ENCODE measurements at places on chromosomes 5 and 9.
A peak's percentile ranks its signal among the peaks of the same experiment; 100 is the strongest.

DNA sequence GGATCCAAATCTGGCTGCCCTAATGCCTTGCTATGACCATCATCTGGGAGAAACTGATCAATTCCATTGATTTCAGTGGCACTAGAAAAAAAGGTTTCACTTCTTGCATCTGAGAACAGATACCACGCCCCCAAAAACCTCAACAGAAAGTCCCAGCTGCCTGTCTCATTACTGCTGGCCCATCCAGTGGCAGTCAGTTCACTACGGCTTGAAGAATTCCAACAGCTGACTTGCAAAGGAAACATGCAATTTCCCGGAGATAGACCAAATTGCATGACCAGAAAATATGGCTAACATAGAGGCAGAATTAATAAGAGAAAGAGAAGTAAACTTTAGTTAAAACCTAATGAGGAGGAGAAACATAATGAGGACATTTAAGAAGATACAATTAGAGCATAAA, 48.6 kb downstream of the UGCG start:
- peak; percentile 69 for ATAC-seq

- ATAC-seq: peak; percentile 27
Measured at GRCh38 chr5:132830436-132831094, at the start of gene SHROOM1. TSS of gene SHROOM1 (minus strand) at chr5:132830647. CDS start at chr5:132826140, 4,507 bp downstream.

- ATAC-seq: no peak
Measured at GRCh38 chr5:68942169-68942568, 151.6 kb upstream of the SLC30A5 start.

- ATAC-seq: no peak
Measured at GRCh38 chr5:134099939-134100282, 14.6 kb upstream of the TCF7 start.

DNA sequence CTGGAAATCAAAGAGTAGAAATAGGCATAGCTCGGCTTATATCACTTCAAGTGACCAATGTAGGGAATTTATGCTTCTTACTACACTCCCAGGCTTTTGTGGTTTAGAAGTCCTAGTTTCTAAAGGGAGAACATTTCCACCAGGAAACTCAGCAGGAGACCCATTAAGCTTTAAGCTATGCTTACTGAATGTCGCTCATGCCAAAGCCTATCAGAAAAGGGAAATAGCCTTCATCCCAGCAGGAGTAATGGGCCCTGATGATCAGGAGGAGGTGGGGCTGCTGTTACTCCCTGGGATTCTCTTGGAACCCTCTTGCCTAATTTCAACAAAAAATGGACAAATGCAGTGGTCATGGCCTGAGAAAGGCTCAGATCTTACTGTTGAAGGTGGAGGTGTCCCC, 54.5 kb upstream of the SEMA6A start:
- ATAC-seq: no peak

- peak; percentile 84 for ATAC-seq
Measured at GRCh38 chr5:143446535-143447226, 43.2 kb upstream of the NR3C1 start.

DNA sequence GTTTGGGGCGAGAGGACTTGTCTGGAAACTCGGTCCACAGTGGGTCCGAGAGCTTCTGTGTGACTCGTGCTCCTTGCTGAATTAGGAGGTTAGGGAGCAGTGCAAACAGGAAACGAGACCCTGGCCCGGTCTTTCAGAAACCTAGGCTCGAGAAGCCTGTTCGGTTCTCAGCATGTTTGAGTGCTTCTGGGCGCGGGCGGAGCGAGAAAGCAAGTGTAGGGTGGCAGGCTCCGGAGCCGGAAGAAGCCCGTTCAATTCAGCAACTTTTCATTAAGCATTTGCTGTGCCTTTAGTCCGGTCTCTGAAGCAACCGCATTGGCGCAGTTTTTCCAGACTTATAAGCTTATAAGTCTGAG, 547 bp downstream of the CLTA start:
- ATAC-seq: peak; percentile 2

- peak; percentile 33 for ATAC-seq
Measured at GRCh38 chr5:134466241-134467069, 54.8 kb upstream of the CDKN2AIPNL start.

DNA sequence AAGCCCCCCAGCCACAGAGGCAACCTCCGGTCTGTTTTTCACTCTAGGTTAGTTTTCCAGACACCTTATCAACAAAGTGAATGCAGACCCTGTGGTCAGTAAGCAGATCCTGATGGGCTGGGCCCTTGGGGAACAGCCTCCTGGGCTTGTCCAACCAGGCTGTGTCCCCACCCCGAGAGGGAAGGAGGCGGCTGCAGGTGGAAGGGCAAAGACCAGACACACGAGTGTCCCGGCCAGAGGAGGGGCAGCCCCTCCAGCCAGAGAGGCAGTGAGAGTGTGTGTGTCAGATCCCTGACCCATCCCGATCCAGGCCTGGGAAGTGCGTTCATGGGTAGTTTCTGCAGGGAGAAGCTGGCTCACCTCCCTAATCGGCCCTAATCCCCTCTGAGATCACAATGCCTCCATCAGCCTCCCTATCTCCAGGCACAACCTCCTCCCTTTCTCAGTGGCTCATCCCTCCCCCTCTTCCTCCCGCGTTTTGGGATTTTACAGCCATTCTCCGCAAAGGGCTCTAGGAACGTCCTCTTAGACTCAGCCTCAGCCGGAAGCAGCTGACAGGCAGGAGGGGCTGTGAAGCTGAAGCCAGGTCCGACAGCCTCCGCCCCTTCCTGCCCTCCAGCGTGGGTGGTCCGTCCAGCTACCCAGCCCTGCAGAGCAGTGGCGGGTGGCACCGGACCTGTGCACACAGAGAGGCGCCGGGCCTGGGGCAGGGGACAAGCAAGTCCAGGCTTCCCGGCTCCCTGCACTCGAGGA, 9.7 kb downstream of the SLC12A7 start:
- no peak for ATAC-seq

DNA sequence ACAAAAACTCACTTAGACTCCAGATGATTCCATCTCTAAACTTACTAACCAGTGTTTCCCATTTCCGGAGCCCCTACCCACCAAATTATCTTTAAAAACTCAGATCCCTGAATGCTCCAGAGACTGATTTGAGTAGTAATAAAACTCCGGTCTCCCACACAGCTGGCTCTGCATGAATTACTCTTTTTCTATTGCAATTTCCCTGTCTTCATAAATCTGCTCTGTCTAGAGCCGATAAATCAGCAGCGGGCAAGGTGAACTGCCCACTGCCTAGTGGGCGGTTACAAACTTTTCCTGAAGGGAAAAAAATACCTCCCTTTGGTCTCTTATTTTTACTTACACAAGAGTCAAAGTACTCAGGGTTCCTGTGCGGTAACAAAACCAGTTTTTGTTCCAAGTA, 624.4 kb upstream of the RORB start:
- no peak for ATAC-seq

GRCh38 chr9:27462434-27462833, 61.7 kb upstream of the IFNK start:
- ATAC-seq: no peak

GRCh38 chr9:27356446-27356845, 59.5 kb upstream of the EQTN start:
- no peak for ATAC-seq

DNA sequence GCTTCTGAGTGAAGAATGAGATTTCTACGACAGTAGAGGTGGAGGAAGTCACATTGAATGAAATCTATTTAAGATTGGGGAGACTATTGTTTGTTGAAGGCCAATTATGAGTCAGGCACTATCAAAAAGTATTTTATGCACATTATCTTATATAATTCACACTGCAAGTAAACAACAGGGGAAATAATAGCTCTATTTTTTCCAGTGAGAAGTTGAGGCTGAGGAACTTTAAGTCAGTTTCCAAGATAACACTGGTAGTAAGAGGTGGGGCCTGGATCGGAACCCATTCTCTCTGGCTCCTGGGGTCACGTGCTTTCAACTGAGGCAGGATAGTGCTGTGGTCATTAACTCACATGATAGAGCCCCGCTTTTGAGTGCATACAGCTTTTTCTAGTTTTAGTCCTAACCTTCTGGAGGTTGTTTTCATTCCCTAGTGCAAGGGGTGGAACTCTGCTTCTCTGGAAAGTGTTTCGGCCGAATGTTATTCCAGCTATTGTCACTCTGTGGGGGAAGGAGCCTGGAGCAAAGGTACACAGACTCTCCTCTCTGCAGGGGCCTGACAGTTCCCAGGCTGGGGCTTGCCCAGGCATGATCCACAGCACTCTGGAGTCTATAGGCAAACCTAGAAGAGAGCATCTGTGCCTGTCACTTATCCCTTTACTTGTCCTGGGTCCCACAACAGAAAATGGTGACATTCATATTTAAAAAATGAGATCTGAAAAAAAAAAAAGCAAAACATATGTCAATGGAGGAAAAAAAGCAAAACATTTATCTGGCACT, 352.4 kb upstream of the ACTBL2 start:
- no peak for ATAC-seq

DNA sequence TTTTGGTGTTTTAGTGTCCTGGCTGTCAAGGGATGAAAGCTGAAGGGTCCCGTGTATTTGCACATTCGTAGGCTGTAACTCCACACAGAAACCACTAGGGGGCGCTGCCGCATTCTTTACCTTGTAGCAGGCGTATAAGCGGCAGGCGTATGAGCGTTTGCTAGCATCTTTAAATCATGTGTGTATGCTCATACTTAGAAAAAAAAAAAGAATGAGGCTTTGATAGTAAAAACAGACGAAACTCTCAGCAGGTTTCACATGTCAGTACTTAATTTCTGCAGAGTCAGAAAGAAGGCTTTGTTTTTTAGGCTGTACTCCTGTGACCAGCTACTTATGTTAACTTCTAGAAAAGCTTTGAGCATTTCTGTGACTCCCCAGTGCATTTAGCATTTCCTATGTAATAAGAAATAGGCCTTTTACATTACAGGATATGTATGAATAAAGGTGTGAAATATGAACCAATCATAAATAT, 218.8 kb upstream of the ADAMTSL1 start:
- peak; percentile 75 for ATAC-seq

GRCh38 chr5:2270467-2270866, 387.7 kb upstream of the IRX4 start:
- ATAC-seq: no peak

GRCh38 chr9:35842795-35843194, 13.8 kb downstream of the TMEM8B start:
- peak; percentile 43 for ATAC-seq

GRCh38 chr5:9519537-9519936, 26.3 kb downstream of the SEMA5A start:
- no peak for ATAC-seq
